ENCODE measurements at places on chromosomes 5 and 9.

GRCh38 chr5:73751254-73751914 lies 125.4 kb downstream of the ARHGEF28 start:
- DNase-seq, result no peak

DNA sequence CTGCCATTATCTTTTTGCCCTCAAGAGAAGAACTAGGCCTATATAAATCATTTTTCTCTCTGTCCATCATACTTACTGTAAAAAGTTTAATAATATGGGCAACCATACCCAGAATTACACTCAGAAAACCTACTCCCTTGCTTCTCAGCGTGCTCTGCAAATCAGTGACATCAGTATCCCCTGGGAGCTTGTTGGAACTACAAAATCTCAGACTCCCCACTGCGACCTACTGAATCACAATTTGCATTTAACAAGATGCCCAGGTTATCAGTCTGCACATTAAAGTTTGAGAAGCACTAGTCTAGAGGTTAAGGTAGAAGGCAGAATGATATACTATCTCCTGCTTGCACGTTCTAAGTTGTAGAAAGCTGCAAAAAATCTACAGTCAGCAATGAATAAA lies 127.2 kb downstream of the MLLT3 start:
- no peak for DNase-seq

DNA sequence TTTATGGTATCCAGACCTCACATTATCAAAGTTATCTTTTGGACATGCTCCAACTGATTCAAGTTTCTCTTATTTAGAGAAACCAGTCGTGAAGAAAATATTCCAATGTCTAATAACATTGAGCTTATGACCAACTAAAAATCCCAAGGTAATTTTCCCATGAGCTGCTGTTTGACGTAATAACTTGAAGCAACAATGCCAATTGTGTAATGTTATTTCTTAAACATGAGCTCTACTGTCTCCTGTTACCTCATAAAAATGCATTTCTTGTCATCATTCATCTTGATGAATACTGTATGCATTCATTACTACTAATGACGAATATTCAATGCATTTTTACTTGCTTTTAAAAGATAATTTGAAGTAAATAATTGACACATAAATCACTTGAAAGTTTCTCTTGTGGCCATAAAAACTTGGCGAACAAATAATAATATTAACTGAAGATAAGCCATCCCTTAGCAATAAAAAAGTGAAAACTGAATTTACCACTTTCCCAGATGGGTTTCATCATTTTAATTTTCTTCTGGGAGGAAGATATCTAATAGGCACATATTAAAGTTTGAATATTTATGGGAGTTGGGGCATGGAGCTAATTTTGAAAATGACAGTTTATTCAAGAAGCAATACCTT lies 424 bp upstream of the MARCOL start:
- no peak for DNase-seq

GRCh38 chr5:103391659-103392058 lies 133.1 kb downstream of the MACIR start:
- DNase-seq, result no peak

GRCh38 chr9:108933231-108933717 lies 650 bp downstream of the ELP1 start:
- DNase-seq, result no peak

GRCh38 chr5:177496727-177497291 lies 595 bp downstream of the PDLIM7 start:
- DNase-seq, result no peak

DNA sequence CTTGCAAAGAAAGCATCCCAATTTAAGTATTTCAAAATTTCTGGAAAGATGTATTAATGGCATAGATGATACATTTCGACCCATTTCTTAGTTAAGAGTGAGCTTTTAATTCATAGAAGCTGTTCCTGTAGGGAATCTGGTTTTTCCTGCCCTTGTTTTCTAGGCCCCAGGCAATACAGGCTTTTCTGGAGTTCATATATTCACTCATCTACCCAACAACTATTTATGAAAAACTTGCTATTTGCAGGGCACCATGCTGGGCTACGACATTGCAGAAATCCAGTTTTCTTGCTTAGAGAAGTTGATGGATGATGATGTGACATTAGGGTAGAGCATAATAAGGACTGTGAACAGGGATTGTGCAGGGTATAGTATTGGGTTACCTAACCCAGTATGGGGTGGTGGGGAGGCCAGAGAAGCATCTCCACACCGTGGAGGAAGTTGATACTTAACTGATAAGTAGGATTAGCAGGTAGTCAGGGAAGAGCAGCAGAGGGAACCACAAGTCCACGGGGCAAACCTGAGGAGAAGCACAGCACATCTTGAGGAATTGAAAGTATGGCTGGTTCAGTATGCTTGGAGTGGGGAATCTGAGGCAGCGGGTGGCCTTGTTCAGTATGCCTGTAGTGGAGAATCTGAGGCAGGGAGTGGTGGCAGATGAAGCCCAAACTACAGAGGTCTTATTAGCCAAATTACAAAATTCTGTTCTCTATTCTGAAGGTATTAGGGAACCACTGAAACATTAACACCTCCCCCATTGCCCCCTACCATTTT lies 247.5 kb downstream of the ARRDC3 start:
- DNase-seq, result no peak

GRCh38 chr9:18404434-18405029 lies 69.4 kb upstream of the ADAMTSL1 start:
- DNase-seq, result no peak

DNA sequence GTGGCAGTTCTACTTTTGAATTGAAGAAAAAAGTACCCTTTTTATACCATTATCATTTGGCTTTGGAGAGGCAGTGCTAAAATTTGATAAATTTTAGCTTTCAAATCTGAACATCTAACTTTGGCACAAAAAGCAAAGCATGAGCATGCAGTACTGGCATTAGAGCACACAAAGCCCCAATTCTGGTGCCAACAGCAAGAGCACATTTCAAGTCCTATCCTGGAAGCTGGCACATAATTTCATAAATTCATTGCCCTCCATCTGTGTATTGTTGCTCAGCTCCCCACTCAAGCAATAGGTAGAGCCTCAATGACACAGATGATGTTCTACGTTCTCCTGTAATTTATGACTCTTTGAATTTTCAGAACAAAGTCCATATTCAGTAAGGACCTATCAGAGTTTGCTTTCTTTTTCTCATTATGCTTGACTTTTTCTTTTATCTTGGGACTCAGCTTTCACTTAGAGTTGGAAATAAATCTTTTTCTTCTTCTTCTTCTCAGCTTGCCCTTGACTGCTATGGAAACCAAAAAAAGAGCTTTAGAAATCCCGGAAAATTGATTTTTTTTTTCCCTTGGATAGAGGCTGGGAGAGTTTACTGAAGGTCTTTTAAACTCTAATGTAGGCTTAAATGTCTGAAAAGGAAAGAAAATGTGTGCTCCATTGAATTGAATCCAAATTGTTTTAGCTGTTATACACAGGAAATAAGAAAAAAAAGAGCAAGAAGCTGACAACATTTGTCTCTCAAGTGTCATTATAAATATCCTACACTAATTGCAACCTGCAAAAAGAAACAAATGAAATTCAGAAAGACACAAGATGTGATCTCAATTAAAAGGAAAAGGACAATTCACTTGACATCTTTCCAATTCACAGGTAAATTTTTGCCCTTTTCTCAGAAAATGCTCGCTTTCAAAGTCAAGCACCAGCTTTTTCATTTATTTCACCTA lies 380.8 kb upstream of the CDH18 start:
- no peak for DNase-seq

DNA sequence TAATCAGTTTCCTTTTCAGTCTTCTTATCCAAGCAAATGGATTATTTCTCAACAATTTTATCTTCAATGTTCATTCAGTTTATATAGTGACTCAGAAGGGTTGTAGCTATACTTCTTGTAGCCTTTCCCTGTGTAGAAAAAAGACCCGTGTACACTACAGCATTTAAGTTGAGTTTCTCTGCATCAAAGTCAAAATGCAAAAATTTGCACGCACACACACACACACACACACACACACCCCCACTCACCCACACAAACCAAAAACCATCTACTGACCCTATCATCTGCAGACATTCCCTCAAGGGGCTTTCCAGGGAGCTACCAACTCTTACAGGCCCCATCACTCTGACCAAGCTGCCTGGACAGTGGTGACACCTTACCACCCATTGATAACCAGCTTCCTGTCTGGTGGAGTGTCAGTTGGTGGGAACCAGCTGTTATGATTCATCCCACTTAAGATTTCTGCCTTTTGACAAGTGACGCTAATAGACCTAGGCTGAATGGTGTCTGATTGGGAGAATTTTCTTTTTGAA lies 12.2 kb upstream of the ELL2 start:
- no peak for DNase-seq

- no peak for DNase-seq
Observed at GRCh38 chr5:73154208-73155006, 18.6 kb upstream of the TMEM174 start.

GRCh38 chr5:136506131-136506530 lies 140.8 kb upstream of the TRPC7 start:
- DNase-seq, result no peak

GRCh38 chr5:112915831-112916230 lies 6.2 kb downstream of the REEP5 start:
- DNase-seq, result no peak

DNA sequence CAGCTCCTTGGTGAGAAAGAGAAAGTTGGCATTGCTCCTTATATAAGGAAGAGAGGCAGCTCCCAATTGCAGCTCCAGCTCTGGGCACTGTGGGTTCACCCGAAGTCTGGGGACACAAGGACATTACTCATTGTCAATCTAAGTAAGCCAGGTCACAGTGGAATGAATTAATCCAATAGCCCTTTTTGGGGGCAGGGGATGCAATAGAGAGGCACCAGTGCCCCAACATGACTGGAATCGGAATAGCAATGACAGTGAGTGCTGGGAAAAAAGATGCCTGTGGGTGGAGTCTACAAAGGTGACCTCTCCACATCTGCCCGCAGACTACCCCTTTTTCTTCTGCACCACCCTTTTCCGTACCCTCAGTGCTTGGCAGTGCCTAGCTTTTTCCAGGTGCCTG lies 11.1 kb upstream of the NEUROG1 start:
- DNase-seq, result no peak
